Ovary (tissue), 10 donors: ENCODE measurements at places on chromosomes 11 and 22. TPM values are rescaled to one million over a fixed set of nuclear protein-coding genes. Genes with fewer than 3 reads are reported as not detected.

Gene INTS4
- 28.7 TPM for polyA plus RNA-seq

Gene MPZL2
- polyA plus RNA-seq = 9.6 TPM

Gene NXPE1
- 0.07 TPM for polyA plus RNA-seq

GRCh38 chr11:2144544-2145248, 5.5 kb upstream of the IGF2 start:
- no peak overlapping the region for H3K4me3 ChIP-seq
- no peaks in the 10 kb centered on the region for H3K36me3 ChIP-seq
- no peak overlapping the region for H3K27ac ChIP-seq
- peaks cover 4% of the 10 kb centered on the region for H3K27me3 ChIP-seq

- no peak for DNase-seq
- H3K4me1 ChIP-seq = peaks cover 17% of the 10 kb centered on the region
- H3K36me3 ChIP-seq = no peaks in the 10 kb centered on the region
These were observed 8.2 kb downstream of the OMP start for GRCh38 chr11:77110836-77111235.

DNA sequence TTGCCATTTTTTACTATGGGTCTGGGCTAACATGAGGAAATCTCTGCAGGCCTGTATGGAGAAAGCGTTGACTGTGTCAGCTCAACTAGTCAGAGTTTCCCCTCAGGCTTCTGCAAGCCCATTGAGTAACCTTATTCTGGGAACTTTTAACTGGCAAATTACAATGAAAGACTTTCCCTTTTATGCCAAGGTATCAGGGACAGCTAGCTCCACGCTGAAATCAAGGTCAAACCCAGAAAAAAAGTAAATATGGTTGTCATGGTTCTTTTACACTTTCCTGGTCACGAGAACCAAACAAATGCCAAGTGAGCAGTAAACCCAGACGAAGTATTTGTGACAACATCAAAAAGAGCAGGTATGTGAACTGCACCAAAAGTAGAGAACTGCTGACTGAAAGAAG, 13.8 kb downstream of the OSBP start:
- H3K4me1 ChIP-seq = peaks cover 3% of the 10 kb centered on the region
- no peak overlapping the region for H3K4me3 ChIP-seq
- H3K27me3 ChIP-seq = no peaks in the 10 kb centered on the region
- no peaks in the 10 kb centered on the region for H3K36me3 ChIP-seq
- no peak for DNase-seq
